Stimulated activated effector memory CD8-positive, alpha-beta T cell treated with anti-CD3 and anti-CD28 coated beads, Interleukin-12 subunit alpha, Interleukin-12 subunit beta, amount 100 ng/mL, for 72 hours (primary cell): ENCODE measurements at places on chromosomes 3 and 15.

DNA sequence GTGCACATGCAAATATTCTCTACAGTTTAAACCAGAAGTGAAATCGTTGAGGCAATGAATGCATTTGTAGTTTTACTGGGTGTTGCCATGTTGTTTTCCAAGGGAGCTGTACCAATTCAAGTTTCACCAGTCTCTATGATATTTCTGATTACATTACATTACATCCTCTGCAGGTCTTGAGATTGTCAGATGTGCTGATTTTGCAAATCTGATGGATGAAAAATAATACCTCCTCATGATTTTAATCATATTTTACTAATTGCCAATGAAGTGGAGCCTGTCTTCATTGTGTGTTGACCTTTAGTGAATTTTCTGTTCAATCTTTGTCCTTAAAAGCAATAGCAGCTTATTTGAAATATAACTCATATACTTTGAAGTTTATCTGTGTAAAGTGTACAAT lies 282.4 kb downstream of the NR2F2 start:
- DNase-seq: no peak

GRCh38 chr3:127323581-127323980 lies 35.7 kb upstream of the PRR20G start:
- no peak for DNase-seq

GRCh38 chr15:98519767-98520550 lies 128.4 kb upstream of the IGF1R start:
- DNase-seq: no peak

GRCh38 chr3:161203485-161204098 lies 17.5 kb upstream of the NMD3 start:
- no peak for DNase-seq

DNA sequence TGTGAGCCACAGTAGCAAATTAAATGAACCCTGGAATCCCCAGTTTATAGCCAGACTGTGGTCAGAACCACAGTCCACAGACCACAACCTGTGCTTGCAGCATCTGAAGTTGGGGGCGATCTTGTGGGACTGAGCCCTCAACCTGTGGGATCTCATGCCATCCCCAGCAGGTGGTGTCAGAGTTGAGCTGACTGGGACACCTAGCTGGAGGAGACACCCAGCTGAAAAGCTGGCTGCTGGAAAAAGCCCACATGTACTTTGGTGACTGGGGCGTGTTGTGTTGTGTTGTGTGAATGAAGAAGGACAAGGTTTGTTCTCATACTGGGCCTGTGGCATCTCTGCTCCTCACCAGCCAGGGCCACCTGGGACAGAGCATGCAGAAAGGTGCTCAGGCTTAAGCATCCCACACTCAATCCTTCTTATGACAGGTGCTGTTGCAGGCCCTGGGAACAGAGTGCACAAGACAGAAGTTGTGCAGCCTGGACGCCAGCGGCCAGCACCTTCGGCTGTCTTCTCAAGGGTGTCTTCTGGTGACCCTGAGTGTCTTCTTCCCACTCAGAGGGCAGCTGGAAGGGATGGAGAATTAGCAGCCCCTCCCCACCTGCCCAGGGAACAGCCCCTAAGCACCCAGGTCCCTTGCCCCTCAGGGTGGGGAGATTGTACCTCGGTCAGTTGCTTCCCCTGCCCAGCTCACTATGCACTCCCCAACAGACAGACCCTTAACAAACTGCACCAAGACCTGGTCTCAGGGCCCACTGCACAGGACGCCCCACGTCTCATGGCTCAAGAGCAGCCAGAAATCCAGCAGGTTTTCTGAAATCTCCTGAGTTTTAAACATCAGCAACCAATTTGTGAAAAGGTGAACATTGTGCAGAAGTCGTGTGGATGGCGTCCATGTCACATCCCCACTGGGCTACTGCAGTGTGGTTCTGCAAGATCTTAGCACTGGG lies 2.2 kb upstream of the UROC1 start:
- DNase-seq: no peak

DNA sequence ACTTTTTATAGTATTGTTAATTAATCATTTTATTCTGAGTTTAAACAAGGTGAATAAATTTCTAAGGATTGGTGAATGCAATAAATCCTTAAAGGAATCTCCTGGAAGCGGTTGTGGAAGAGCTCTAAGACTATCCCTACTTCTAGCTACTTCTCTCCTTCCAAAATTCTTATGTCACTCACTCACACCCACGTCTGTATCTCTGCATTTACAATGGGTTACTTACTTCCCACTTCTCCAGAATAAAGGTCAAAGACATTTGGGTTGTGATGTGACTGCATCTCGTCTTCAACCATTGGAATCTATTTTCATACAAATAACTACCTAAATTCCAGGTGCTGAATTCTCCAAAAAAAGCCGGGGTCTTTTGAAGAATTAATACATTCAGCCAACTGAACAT lies 234.2 kb upstream of the MDFIC2 start:
- no peak for DNase-seq

DNA sequence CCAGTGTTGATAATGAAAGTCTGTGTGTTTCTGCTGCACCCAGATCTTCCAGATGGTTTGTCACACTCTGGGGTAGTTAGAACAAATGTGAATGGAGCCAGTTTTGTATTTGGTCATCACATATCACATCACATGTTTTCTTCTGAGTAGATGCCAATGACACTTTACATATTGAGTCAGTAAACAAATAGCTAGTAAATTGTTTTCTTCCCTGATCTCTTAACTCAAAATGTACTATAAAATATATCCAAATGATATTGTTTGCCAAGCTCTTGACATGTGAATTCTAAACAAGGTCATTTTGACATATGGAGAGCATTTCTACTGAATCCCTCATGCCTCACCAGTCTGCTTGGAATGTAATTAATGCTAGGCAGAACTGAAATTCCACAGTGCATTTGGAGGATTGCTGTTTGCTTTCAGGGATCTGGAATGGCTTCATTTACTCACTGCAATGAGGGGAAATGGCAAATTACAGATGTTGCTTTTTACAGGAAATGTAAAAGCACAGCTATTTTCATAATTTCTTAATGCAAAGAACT lies 45.0 kb downstream of the PDHB start:
- DNase-seq: no peak

- no peak for DNase-seq
These were observed 466 bp downstream of the IQSEC1 start for GRCh38 chr3:13072600-13073325.

DNA sequence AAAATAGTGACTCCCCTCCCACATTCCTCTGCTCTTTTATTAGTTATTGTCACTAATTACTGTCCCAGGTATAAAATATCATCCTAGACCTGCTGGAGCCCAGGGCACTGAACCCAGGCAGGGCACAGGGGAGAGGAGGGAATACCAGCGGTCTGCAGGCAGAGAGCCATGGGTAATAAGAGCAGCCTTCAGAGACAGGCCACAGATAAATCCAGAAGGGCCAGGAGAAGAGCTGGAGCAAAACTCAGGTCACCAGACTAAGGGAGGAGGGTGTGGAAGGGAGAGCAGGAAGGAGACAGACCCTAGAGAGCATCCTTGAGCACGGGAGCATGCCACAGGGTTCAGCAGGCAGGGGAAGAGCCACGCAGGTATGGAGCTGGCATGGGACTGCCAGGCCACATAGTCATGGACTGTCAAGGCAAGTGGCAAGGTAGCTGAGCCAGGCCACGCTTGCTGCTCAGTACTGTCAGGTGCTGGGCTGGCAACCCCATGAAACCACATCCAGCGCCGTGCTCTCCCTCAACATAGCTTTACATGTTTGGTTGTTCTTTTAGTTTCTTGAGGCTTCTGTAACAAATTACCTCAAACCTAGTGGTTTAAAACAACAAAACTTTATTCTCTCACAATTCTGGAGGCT lies 15.6 kb upstream of the CAPN3 start:
- DNase-seq: no peak

- no peak for DNase-seq
These were observed 46.8 kb downstream of the KBTBD8 start for GRCh38 chr3:67044955-67045354.

GRCh38 chr15:65392368-65392767 lies 14.6 kb upstream of the IGDCC3 start:
- DNase-seq: no peak

DNA sequence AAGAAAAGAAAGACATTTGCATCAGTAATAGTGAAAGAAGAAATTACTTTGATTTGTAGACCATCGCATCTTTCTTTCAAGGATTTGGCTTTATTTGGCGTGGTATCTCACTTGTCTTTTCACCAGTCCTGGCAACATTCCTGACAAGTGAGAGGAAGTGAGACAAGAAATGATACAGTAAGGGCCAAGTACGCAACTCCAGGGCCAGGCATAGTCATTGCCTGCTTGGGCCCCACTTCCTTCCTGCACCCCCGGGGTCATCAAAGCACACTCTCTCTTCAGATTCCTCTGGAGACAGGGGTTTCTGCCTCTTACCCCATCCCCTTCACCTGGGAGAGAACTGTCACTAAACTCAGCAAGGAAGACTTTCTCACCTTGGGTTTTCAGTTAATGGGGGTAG lies 55.1 kb downstream of the CD47 start:
- no peak for DNase-seq

GRCh38 chr3:57046101-57046765 lies 14.2 kb upstream of the SPATA12 start:
- no peak for DNase-seq

GRCh38 chr3:49465270-49466034 lies 4.6 kb upstream of the DAG1 start:
- DNase-seq: no peak

- DNase-seq: no peak
These were observed 108.4 kb downstream of the GHSR start for GRCh38 chr3:172339892-172340291.

DNA sequence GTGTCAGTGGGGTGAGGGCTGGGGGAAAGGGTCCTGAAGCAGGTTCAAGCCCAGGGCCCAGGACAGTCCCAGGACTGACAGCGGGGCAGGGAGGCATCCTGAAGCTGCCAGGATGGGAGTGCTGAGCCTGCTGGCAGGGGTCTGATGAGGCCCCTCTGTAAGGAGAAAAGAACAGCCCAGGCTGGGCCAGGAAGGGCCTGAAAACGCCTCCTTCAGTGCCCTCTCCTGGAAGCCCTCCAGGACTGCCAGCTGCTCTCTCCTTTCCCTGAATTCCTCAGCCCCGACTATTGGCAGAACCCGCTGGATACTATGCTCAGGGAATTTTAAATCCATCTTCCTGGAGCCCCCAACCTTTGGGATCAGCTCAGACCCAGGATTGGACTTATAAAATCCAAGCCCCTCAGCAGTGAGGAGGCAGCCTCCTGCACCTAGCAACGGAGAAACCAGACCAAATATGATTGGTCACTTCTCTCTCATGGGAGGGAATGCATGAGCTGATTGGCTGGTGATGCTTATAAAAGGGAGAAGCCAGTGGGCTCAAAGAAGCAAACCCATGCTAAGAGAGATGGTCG lies 203.5 kb upstream of the LINGO1 start:
- no peak for DNase-seq

DNA sequence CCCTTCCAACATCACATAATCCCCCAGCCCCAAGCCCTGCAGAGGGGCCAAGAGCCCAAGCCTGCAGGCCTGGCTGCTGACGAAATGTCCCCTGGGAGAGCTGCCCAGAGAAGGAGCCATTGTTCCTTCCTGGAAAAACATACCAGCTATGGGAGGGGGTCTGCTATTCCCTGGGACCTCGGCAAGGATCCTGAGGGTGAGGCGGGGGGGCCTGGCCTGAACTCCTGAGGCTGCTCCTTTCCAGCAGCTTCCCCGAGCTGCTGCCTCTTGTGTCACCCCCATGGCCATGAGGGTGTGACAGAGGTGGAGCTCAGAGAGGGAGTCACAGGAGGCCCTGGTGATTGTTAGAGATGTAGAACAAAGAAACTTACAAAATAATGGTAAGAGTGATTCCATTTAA lies 12.9 kb downstream of the LOXL1 start:
- no peak for DNase-seq

DNA sequence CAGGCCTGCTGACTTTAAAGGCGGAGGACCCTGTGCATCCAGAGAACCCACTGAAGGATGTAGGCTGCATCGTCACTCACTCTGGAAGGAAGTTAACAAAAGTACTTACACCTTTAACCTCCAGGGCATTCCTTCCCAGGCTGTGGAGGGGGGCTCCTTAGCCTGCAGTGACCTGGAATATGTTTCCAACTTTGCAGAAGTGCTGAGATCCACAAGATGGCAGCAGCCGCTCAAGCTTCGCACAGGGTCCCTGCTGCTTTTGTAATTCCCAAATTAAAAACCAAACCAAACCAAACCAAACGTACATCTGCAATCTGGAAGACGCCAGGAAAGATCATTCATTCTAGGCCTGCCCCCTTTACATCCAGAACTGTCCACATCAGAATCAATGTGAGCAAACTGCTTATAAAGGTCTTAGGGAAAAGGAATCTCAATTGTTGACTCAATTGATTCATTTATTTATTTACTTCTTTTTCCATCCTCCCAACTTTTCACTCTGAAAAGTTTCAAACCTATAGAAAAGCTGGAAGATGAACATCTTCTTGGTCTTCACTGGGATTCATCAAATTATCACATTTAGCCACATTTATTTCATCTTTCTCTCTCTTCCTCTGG lies 70.5 kb upstream of the KLHL25 start:
- no peak for DNase-seq

DNA sequence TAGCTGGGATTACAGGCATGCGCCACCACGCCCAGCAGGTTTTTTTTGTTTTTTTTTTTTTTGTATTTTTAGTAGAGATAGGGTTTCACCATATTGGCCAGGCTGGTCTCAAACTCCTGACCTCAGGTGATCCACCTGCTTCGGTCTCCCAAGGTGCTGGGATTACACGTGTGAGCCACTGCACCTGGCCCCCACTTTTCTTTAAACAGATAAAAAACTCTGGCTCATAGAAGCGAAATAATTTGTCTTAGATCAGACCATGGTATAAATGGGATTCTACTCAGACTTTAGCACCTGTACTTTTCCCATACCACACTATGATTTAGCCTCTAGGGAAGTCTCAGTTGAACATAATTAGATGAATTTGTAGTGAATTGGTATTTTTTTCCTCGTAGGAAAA lies 182.4 kb downstream of the AKAP13 start:
- DNase-seq: no peak

GRCh38 chr3:32996048-32996754 lies 44.8 kb downstream of the CCR4 start:
- no peak for DNase-seq

- DNase-seq: no peak
These were observed 4.5 kb upstream of the RPP25 start for GRCh38 chr15:74960995-74961588.

DNA sequence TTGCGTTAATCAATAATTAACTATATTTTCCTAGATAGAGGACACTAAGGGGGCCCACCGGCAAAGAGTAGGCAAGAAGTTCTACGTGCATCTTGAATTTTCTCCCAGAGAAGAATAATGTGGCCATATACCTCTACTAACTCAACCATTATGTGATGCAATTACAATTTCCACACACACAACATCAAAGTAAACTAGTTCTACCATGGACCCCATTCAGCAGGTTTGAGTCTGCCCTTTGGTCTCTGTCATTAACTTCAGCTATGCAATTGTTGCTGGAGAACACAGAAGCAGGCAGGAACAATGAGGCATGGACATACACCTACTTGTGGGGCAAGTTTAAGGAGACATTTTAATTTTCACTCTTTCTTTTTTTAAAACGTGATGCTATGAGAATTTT lies 705.9 kb downstream of the PDCD6IP start:
- DNase-seq: no peak

- DNase-seq: no peak
These were observed 22.9 kb upstream of the CCNL1 start for GRCh38 chr3:157182879-157183278.
